ENCODE measurements at places on chromosomes 2 and 18. TPM values are rescaled to one million over a fixed set of nuclear protein-coding genes. Genes with fewer than 3 reads are reported as not detected.

GRCh38 chr2:111702119-111702803, 181.7 kb downstream of the ANAPC1 start:
- peak; percentile 28 for DNase-seq

DNA sequence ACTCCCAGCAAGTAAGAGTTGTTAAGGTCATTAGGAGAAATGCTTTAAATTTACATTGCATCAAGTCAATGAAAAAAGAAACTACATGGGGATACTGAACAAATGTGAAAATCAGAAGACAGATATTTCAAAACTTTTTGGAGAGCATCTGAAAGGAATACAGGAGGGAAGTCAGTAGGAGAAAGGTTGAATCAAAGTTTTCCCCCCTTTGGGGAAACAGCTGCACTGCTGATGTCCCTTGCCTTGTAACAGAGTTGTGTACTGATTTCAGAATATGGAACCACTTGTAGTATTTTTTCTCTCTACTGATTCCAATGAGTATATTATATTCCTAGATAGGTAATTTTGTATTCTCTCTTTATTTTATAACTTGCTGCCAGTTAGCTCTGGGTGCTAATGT, 592.5 kb upstream of the ZEB2 start:
- no peak for DNase-seq

DNA sequence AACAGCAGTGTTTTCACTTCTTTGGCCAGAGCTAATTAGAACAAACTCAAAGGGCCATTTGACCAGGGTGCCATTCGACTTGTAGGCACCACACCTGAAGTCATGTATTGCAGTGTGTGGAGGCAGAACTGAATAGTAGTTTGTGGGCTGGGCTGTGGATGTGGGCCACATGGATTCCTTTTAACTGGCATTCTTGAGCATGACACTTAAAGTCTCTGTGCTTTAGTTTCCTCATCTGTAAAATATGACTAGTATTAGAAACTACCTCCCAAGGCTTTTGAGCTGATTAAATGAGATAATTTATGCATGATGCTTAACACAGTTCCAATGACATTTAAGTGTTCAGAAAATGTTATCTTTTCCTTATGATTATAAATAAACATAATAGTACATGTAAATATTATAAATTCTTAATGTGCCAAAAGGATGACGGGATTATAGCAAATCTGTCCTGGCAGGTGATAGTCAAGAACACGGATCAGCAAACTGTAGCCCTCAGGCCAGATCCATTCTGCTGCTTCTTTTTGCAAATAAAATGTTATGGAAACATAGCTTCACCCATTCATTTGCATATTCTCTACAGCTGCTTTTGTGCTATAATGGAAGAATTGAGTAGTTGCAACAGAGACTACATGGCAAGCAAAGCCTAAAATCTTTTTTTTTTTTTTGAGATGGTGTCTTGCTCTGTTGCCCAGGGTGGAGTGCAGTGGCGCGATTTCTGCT, 36.3 kb upstream of the CCDC68 start:
- no peak for DNase-seq

GRCh38 chr2:167181688-167182087, 293.4 kb downstream of the XIRP2 start:
- no peak for DNase-seq

DNA sequence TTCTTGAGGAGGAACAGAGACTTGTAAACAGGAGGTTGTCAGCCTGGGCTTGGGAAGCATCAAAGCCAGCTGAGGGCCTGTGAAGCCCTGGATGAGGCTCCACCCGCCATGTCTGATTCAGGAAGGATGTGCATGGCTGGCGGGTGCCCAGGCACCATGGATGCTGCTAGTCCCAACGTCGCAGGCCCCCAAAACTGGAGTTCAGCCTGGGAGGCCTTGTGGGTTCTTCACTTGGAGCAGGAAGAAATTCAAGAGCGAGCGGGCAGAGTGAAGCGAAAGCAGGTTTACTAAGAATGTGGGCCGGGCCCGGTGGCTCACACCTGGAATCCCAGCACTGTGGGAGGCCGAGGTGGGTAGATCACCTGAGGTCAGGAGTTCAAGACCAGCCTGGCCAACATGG, 12.1 kb upstream of the PXDN start:
- no peak for DNase-seq

GRCh38 chr2:111523009-111523408, 361.0 kb downstream of the ANAPC1 start:
- no peak for DNase-seq

GRCh38 chr2:7502336-7502735, 585.1 kb downstream of the RNF144A start:
- no peak for DNase-seq

GRCh38 chr18:3910512-3910911, 460.5 kb downstream of the TGIF1 start:
- DNase-seq: peak; percentile 70

DNA sequence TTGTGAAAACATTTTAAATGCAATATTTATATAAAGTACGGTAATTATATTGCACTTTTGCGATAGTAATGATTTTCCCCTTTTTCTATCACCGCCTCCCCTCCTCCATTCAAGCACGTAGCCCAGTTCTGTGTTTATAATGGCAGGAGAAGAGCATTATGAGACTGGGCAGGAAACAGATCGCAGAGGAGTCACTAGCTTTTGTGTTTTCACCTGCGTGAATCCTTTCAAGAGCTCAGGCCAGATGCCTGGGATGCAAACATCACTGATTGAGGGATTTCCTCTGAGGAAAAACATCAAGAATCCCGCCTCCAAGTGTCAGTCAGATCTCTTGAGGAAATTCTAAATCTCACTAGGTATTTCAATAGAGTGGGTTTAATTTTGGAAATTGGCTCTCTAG, 178.4 kb upstream of the FN1 start:
- no peak for DNase-seq

DNA sequence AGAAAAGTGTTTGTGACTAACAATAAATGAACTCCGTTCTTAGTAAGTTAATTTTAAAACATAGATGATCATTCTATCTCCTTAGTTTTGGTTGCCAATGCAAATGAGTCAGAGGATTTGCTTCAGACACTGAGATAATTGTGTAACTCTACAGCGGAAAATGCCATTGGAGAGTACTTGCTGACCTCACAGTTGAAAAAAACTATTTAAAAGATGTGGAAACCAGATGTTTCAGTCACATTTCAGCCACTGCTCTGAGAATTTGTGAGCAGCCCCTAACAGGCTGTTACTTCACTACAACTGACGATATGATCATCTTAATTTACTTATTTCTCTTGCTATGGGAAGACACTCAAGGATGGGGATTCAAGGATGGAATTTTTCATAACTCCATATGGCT, at the start of gene TNFAIP6:
TSS of gene TNFAIP6 (plus strand) at position 234 of the 400 bp plus-strand sequence. CDS start at position 309, 75 bp downstream.
- peak; percentile 94 for DNase-seq

GRCh38 chr2:42194428-42194827, 25.3 kb downstream of the EML4 start:
- DNase-seq: no peak

- no peak for DNase-seq
These were observed 198.7 kb downstream of the BCL11A start for GRCh38 chr2:60354713-60355112.

LRRTM4 gene
- total RNA-seq: 0.59 TPM

KIF5C gene
- 24.3 TPM for total RNA-seq

RGPD8 gene
- 11.6 TPM for total RNA-seq

MEP1B gene
- not detected for total RNA-seq

REG1B gene
- total RNA-seq: not detected

B3GNT7 gene
- 1.7 TPM for total RNA-seq

AOX1 gene
- 3.4 TPM for total RNA-seq

UGT1A5 gene
- not detected for total RNA-seq

ELOA2 gene
- not detected for total RNA-seq

Data from astrocyte (in vitro differentiated cells and primary cell).